ENCODE measurements at places on chromosomes 3 and 15. TPM values are rescaled to one million over a fixed set of nuclear protein-coding genes. Genes with fewer than 3 reads are reported as not detected.

GRCh38 chr15:51089699-51090453, 4.8 kb downstream of the TNFAIP8L3 start:
- H3K27me3 ChIP-seq: peaks cover 8% of the 10 kb centered on the region
- DNase-seq: no peak
- H3K4me1 ChIP-seq: no peaks in the 10 kb centered on the region
- H3K4me3 ChIP-seq: no peak overlapping the region
- H3K27ac ChIP-seq: no peak overlapping the region
- H3K36me3 ChIP-seq: no peaks in the 10 kb centered on the region

DNA sequence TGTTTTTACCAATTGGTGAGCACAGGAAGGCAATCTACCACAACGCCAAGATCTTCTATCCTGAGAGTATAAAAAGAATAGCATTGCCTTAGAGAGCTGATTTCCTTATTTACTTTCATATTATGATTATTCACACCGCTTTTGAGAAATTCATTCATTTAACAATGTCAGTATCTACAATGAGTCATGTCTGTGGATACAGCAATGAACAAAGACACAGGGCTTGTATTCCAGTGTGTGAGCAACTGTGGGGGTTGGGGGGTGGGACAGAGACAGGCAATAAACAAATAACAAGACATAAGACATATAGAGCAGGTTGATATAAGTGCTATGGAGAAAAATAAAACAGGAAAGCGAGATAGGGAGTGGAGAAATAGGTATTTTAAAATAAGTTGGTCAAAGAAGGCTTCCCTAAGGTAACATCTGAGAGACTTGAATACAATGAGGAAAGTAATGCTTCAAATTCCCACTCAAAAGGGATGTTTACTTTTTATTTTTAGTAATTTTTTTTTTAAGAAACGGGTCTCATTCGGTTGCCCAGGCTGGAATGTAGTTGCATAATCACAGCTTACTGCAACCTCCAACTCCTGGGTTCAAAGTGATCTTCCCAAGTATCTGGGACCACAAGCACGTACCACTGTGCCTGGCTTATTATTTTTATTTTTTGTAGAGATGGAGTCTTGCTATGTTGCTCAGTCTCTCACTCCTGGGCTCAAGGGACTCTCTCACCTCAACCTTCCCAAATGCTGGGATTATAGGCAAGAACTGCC, 45.7 kb downstream of the PGBD4 start:
- H3K27me3 ChIP-seq: no peaks in the 10 kb centered on the region
- no peak overlapping the region for H3K27ac ChIP-seq
- no peak overlapping the region for H3K4me3 ChIP-seq
- no peaks in the 10 kb centered on the region for H3K4me1 ChIP-seq
- peaks cover 26% of the 10 kb centered on the region for H3K36me3 ChIP-seq
- DNase-seq: no peak

DNA sequence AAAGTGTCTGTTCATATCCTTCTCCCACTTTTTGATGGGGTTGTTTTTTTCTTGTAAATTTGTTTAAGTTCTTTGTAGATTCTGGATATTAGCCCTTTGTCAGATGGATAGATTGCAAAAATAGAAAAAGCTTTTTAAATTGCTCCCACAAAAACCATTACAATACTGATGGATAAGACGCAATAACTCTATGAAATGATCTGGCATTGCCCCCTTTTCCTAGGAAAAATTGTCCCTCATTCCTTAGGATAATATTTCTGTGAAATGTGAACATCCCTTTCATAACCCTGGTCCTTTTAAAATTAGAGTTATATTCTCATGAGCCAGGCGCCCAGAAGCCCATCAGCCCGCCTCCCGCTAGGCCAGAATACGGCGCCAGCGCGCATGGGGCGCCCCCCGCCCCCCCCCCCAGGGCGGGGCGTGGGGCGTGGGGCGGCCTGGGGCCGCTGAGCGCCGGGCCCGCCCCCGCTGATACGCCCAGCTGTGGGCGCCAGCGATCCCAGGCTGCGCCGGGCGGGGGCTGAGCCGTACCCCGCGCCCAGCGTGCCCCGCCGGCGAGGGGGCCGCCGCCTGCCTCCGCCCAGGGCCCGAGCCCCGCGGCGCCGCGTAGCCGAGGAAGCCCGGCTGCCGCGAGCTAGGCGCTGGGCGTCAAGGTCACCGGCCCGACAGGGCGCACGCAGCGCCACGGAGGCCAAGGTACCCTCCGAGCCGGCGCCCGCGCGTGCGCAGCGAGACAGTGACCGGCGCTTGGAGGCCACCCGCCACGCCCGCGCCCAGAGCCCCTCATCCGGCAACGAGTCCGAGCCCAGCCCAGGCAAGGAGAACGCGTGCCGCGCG, 11.1 kb upstream of the ROPN1B start:
- no peaks in the 10 kb centered on the region for H3K36me3 ChIP-seq
- H3K27me3 ChIP-seq: peaks cover 8% of the 10 kb centered on the region
- H3K4me3 ChIP-seq: no peak overlapping the region
- H3K27ac ChIP-seq: no peak overlapping the region
- H3K4me1 ChIP-seq: no peaks in the 10 kb centered on the region

- H3K4me3 ChIP-seq: no peak overlapping the region
- no peaks in the 10 kb centered on the region for H3K36me3 ChIP-seq
- no peaks in the 10 kb centered on the region for H3K4me1 ChIP-seq
- no peaks in the 10 kb centered on the region for H3K27me3 ChIP-seq
- H3K27ac ChIP-seq: no peak overlapping the region
Observed at GRCh38 chr15:55859681-55860080, 116.7 kb upstream of the PRTG start.

Gene CMC1
- 536 TPM for polyA plus RNA-seq

All from immature natural killer cell (primary cell).